B cell (primary cell): ENCODE measurements at places on chromosomes 12 and 14.

DNA sequence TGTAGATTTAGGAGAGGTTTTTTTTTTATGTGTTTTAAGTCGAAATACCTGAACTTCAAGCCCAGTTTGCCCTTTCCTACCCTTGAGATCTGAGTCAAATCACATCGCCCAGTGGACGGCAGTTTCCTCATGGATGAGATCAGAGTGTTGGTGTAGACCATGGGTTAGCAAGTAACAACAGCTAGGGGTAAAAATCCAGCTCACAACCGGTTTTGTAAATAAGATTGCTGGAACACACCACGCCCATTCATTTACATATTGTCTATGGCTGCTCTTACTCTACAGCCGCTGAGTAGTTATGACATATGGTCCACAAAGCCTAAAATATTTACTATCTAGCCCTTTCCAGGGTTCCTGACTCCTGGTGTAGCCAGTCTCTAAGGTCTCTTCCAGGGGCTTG lies 158.5 kb upstream of the PLEKHG7 start:
- DNase-seq = no peak

GRCh38 chr12:132292328-132293319 lies 36.8 kb downstream of the GALNT9 start:
- DNase-seq = no peak

- DNase-seq = no peak
These were observed 16.9 kb downstream of the PLEKHG7 start for GRCh38 chr12:92719674-92720073.

DNA sequence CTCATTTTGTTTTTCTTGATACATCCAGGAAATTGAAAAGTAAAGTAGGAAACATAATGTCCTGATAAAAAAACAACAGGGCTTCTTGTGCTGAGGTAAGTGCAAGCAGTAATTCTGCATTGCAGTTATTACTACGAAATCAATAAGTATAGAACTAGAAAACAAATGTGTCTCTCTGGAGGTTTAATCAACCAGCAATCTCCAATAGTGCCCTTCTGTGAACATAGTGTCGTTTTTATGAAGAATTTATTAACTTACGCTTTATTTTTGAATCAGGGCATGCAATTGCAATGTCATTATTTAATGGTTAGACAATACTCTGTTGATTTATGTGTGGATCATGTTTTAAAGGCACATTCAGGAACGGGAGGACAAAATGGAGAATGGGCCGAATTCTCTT lies 494.1 kb upstream of the NOVA1 start:
- no peak for DNase-seq

- DNase-seq = no peak
These were observed 79.8 kb downstream of the TTC9 start for GRCh38 chr14:70721542-70721941.

DNA sequence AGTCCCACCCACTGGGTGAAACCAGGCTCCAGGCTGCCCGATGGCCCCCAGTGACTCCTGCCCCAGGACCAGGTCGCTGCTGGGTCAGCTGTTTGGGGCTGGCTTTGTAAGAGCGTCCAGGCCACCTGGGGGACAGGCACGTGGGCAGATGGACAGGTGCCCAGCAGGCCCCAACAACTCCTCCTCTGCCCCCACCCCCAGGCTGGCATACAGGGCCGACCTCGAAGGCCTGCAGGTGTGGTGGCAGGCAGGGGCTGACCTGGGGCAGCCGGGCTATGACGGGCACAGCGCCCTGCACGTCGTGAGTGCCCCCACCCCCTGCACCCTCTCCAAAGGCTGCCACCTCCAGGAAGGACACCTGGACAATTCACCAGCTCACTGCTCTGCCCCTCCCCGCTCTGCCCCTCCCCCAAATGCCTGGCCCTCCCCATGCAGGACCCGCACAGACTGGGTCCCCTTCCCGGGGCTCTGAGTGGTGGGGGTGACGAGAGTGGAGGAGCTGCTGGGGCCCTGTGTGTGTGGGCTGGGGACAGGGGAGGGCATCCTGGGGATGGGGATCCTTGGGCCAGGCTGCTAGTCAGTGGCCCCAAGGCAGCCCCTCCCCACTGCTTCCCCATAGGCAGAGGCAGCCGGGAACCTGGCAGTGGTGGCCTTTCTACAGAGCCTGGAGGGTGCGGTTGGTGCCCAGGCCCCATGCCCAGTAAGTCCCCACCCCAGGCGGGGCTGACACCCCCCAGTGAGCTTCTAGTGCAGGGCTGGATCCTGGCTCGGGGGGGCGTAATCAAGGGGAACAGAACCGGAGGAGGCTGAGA lies 26.0 kb downstream of the ASPG start:
- no peak for DNase-seq

- no peak for DNase-seq
These were observed 247.9 kb upstream of the RGS6 start for GRCh38 chr14:71684323-71684722.

DNA sequence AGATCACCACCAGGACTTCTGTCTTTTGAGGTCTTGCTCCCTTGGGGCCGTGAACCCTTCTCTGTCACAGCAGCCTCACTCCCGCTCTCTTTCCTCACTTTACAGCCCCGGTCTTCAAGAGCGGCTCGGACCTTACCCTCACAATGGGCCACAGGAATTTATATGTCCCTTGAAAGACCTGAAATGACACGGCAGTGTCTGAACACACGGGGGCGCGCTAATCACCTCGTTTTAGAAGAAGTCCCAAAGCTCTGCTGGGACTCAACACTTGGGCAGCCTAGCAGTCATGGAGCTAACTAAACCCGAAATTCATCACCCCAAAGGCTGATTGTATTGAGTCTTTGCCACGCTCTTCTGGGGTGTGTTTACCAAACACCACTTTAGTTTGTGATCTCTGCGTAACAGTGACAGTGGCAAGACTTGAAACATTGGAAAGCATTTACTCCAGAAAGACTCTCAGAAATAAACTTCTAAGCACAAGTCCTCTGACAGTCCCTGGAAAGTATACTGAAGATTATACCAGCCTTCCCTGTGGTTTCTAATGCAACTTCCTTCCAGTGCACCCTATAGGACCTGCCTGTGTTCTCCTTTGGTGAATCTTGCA lies 29.0 kb downstream of the SERPINA11 start:
- peak; percentile 39 for DNase-seq

- no peak for DNase-seq
These were observed 33.3 kb upstream of the KRAS start for GRCh38 chr12:25284024-25284423.

DNA sequence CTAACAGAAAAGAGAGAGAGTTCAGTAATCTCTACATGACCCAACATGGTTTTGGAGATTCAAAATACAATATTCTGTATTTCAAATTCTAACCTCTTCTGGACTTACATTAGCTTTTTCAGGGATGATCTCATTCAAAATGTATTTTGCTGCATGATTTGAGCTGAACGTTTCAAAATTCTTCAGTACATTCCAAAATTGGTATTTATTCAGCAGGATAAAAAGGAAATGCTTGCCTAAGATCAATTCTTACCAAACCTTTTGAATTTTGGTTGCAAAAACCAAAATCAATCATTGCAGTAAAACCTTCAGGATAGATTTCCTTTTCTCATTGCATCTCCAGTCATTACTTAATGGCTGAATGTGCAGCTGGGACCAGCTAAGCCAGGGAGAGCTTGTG lies 1761.3 kb upstream of the SEL1L start:
- no peak for DNase-seq

DNA sequence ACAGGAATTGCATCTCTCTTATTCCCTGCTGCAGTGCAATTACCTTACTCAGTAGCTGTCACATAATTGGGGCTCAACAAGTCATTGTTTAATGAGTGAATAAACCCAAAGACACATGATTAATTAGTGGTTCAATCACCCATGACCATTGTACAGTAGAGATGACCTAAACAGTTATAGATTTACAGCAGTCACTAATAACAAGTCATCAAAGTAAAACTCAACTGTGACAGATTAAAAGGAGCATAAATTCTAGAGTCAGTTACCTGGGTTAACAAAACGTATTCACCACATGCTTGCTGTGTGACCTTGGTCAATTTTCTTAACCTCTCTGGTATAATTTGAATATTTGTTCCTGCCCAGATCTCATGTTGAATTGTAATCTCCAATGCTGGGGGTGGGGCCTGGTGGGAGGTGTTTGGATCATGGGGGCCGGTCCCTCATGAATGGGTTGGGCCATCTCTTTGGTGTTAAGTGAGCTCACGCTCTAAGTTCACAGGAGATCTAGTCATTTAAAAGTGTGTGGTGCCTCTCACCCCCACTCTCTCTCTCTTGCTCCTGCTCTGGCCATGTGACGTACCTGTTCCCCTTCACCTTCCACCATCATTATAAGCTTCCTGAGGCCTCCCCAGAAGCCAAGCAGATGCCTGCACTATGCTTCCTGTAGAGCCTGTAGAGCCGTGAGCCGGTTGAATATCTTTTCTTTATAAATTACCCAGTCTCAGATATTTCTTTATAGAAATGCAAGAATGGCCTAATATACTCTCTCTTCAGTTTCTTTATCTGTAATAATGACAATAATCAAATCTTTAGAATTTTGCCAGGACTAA lies 141.9 kb upstream of the PLEKHG7 start:
- no peak for DNase-seq

GRCh38 chr14:92464716-92465115 lies 48.9 kb upstream of the RIN3 start:
- DNase-seq = no peak

- no peak for DNase-seq
These were observed 279.9 kb upstream of the TBX3 start for GRCh38 chr12:114963846-114964245.

- DNase-seq = no peak
These were observed 102.1 kb downstream of the FIGNL2 start for GRCh38 chr12:51746416-51746815.

DNA sequence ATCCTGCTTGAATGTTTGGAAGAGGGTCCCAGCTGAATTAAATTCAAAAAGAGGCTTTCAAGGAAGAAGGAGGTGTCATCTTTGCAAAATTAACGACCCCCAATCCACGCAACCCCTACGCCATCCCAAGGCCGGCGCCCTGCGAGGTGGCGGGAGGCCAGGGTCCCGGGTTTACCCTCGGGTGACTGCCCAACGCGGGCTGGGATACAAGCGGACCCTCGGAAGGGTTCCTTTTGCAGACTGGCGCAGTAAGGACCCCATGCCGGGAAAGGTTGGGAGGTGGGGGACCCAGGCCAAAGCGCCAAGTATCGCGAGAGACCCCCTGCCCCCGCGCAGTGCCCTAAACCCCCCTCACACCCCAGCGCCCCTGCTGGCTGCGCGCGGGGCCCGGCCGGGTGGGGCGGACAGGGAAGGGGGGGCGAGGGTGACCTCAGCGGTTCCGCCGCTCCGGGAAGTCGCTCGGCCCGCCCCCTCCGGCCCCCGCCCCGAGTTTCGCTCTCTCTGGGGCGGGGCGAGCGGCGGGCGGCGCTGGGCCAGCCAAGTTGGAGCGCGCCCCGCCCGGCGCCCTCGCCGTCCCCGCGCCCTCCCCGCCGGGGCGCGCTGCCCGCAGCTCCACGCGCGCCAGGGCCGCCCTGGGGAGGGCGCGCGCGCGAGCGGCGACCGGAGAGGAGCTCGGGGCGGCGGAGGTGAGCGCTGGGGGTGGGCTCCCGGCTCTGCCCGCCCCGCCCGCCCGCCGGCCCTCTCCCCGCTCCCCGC lies 708 bp upstream of the ZBTB42 start:
- peak; percentile 91 for DNase-seq

- DNase-seq = no peak
These were observed 37.6 kb upstream of the DHRS4 start for GRCh38 chr14:23916004-23916403.

DNA sequence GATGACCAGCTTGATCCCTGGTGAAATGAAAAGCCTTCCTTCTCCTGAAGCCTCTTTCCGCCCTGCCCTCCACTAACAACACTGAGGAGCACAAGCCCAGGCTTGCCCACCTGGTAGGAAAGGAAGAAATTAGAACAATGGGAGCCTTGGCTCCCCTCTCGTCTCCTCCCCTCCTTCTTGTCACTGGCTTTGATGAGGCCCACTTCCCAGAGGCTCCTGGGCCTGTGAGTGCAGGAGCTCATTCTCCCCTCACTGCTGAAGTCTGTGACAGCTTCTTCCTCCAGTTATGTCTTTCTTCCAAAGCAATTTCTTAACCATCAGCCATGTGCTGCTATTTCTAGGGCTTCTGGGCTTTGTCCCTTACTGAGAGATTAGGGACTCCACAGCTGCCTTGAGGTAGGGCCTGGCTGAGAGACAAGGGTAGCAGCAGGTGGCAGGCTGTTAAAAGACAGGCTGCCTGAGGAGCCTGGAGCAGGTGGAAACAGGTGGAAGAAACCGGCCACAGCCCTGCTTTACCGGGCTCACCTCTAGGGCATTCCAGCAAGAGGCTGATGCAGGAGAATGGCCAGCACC lies 53.6 kb upstream of the SRSF5 start:
- no peak for DNase-seq

GRCh38 chr14:84686550-84686949 lies 843.4 kb upstream of the FLRT2 start:
- no peak for DNase-seq

DNA sequence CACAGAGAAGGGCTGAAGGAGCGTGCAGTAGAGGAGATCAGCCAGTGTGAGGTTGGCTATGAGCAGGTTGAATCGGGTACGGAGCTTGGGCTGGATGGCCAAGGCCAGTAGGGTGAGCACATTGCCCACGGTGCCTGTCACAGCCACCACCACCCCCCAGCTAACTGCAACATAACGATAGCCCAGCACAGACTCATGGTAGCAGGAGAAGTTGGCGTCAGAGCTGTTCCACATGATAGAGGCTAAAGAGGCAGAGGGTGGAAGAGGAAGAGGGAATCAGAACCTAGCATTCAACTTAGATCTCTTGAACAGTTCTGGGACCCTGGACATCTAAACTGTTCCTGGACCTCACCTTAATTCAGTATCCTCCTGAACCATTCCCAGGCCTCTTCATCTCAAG lies 668 bp downstream of the GPR84 start:
- no peak for DNase-seq

DNA sequence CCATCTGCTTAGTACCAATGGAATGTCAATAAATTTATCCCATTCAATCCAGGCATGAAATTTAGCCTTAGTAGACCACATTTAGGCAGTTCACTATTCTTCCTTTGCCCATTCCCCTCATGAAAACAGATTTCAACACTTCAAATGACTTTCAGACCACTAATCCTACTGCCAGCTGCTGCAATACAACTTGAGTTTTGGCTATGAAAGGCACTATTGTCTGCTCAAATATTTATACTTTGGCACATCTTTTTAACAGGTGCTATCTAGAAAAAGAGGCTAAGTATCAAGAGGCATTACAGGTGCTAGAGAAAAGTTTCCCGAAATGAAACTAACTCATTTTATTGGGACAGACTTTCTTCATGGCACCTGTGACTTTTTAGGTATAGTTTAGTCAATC lies 499.8 kb downstream of the C12orf50 start:
- DNase-seq = no peak

GRCh38 chr14:36522347-36522971 lies 2.4 kb upstream of the NKX2-1 start:
- no peak for DNase-seq

GRCh38 chr12:94589591-94590001 lies 60.8 kb downstream of the TMCC3 start:
- DNase-seq = no peak

DNA sequence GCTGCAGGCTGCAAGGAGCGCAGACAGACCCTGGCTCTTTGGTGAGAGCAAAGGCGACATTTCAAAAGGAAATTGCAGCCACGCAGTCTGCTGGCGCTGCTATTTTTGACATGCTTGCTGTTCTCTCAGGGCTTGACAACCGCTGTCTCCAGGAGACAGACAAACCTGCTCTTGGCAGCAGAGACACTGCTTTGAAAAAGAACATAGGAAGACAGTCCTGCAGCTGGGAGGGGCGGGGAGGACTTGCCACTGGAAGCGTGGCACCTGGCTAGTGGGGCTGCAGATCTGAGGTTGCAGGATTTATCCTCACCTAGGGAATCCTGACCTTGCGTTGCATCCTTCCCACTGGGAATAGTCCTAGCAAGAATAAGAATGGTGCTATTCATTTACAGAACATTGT lies 91.8 kb upstream of the KCNA1 start:
- no peak for DNase-seq

GRCh38 chr12:43336962-43337555 lies 214.9 kb downstream of the ADAMTS20 start:
- DNase-seq = peak; percentile 7
